ENCODE measurements at places on chromosomes 5 and 9. TPM values are rescaled to one million over a fixed set of nuclear protein-coding genes. Genes with fewer than 3 reads are reported as not detected.

The MACROH2A1 gene
- 151 TPM for total RNA-seq

The GRHPR gene
- 127 TPM for total RNA-seq

The TLX3 gene
- total RNA-seq: not detected

The CER1 gene
- not detected for total RNA-seq

The ADGRD2 gene
- total RNA-seq: not detected

The TAF9 gene
- total RNA-seq: 58.6 TPM

The SVEP1 gene
- total RNA-seq: 8.4 TPM

The SLC27A6 gene
- total RNA-seq: not detected

The ANKRD18B gene
- total RNA-seq: 3.9 TPM

The FOXD4L3 gene
- total RNA-seq: not detected

The SLC45A2 gene
- not detected for total RNA-seq

The LEAP2 gene
- 1.1 TPM for total RNA-seq

GRCh38 chr5:110784901-110785300 lies 46.1 kb downstream of the SLC25A46 start:
- no peak for DNase-seq

GRCh38 chr5:119072496-119072895 lies 1.6 kb downstream of the DMXL1 start:
- no peak for DNase-seq

DNA sequence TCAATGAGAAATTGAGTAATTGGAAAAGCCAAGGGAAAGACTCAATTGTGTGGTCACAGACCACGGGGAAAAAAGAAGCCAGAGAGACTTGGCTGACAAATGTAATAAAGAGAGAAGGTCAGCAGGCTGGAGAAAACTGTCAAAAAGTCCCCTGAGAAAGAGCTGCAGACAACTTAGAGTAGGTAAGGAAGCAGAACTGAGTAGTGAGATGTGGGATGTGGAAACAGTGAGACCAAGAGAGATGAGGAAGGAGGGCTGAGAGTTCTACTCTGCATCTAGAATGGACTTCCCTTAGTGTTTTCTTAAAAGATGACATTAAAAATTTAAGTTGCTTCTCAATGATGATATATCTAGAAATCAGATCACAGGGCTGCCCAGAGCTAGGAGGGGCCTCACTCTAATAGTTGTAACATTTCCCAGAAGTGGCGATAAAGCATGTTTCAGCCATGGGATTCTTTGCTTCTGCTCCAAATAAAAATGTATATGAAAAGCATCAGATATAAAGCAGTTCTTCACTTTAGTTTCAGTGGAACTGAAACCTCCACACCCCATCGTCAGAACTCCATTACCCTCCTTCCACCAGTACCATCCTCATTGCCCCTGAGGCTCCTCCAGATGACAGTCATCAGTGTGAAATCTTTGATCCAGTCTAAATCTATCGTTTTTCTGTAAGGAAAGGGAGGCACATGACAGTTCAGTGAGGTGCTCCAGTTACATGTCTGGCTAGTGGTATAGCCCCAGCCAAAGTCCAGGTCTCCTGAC lies 80.6 kb downstream of the SPEF2 start:
- no peak for DNase-seq

DNA sequence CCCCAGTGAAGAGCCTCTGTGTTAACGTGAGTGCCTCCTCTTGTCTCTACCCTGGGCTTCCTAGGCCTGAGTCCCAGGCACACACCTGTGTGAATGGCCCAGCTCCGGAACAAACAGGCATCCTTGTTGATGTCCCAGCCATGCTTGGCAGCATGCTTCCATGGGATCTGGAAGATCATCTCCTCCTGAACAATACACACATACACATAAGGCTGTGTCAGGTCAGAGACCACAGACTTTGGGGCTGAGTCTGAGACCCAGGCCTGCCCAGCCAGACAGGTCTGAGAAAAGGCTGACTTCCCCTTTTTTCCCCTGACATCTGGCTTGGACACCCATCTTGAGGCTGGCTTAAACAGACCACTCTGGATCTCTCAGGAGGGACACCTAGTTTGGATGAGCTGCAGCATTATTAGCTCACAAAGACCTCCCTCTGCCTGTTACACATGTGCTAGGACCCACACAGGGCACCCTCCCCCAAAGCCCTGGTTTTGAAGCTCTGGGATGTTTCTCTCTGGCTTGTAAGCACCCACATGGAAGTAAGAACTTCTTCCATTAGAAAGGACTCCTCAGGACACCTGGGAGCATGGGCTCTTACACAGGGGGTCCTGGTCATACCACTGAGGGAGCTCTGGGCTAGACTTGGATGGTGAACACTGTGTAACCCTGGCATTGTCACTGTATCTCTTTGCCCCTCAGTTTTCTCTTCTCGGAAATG lies 2.6 kb downstream of the IRF1 start:
- DNase-seq: peak; percentile 1

GRCh38 chr9:136403915-136404800 lies 4.2 kb upstream of the SNAPC4 start:
- no peak for DNase-seq

DNA sequence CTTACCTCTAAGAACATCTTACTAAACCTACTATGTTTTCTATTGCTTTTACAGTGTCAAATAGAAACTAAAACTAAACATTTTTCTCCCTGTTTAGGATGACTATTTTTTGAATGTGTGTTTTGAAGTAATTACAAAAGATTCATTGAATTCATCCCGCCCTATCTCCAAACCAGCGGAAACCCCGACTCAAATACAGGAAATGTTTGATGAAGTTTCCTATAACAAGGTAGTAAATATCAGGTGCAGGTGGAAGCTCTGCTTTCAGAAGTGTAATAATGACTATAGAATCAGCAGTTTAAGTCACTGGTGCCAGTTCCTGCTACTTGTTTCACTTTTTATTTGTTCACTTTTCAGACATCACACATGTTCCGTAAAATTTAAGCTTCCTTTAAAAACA lies 20.0 kb downstream of the ERAP2 start:
- DNase-seq: no peak

DNA sequence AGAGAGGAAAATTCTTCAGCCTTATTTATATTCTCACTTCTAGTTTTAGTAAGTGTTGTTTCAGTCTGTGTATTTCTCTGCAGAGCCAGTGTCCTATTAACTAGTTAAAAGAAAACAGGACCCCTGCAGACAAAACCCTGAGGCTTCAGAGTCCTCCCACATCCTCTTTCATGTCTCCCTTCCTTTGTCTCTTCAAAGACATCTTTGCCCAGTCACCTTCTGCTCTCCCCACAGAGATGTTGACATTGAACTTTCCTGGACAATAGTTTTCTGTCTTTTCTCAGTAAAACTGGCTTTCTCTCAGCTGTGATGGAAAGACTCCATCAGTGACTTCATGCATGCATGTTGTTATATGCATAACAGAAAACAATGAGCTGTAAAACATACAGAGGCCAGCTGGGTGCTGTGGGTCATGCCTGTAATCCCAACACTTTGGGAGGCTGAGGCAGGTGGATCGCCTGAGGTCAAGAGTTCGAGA lies 20.2 kb downstream of the GRAMD2B start:
- no peak for DNase-seq

DNA sequence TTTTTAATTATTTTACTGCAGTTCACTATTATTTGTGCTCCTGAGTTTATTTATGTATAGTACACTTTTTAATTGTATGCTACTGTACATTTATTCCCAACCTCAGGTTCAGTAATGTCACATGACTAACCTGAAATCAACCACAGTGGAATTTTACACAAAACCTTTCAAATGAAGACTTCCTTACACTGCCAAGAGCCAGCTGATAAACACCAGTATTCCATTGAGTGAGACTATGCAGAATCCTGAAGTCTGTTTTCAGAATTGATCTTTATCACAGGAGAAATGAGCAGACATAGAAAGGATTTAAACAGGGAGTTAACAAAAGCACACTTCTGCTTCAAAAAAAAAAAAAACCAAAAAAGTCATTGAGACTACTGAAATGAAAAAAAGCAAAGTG lies 219.5 kb downstream of the PRR16 start:
- no peak for DNase-seq

GRCh38 chr5:124162767-124163532 lies 583.5 kb downstream of the ZNF608 start:
- DNase-seq: no peak

DNA sequence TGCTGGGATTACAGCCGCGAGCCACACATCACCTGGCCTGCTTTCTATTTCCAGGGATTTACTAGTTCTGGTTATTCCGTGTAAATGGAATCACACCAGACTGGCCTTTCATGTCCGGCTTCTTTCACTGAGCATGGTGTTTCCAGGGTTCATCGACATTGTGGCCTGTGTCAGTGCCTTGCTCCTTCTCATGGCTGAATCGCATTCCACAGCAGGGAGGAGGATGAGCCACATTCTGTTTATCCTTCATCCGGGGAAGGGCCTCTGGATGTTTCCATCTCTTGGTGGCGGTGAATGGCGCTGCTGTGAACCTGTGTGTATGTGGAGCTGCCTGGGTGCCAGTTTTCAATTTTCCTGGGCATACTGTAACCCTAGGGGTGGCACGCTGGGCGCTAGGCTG lies 58.7 kb upstream of the RNU6ATAC start:
- DNase-seq: no peak

- no peak for DNase-seq
Observed at GRCh38 chr9:129863059-129863690, 27.9 kb downstream of the USP20 start.

DNA sequence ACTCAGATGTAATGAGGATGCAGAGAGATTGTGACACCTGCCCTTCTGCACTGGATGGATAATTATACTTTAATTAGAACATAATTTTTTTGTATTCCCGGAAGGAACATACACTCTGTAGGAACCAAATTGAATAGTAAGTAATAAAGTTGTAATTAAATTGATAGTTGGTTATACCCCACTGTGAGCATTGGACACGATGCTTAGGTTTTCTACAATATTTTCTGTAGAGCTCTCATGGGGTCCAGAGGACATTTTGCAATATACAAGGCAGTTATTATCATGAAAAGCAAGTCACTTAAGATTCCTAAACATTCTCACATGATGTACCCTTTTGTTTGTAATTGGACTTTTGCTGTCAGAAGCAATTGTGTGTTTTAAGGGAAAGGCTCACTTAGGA lies 63.4 kb downstream of the DIRAS2 start:
- DNase-seq: no peak

DNA sequence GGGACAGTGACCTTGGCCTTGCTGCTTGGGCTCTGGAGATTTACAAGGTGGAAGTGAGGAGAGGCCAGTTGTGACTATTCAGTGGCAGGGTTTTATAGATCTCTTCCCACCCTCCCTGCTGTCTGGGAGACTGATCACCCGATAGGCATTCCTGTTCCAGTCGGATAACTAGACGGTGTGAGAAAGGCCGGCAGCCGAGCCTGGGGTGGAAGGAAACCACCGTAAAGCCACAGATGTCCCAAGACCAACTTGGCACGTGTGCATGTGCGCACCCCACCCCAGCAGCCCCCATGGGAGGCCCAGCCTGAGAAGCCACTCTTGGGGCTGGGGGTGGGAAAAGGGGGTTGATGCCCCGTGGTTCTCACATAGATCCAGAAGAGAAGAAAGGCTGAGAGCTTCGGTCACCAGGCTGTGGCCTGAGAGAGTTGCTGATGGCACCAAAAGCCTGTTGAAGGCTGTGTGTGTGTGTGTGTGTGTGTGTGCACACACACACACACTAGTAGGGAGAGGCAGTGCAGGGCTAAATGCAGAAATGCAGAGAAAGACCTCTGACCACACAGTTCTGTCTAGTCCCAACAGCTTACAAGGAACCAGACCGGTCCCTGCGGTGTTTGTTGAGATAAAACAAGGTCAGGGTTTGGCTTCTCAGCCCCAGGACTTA lies 225.8 kb downstream of the FANCC start:
- peak; percentile 25 for DNase-seq

DNA sequence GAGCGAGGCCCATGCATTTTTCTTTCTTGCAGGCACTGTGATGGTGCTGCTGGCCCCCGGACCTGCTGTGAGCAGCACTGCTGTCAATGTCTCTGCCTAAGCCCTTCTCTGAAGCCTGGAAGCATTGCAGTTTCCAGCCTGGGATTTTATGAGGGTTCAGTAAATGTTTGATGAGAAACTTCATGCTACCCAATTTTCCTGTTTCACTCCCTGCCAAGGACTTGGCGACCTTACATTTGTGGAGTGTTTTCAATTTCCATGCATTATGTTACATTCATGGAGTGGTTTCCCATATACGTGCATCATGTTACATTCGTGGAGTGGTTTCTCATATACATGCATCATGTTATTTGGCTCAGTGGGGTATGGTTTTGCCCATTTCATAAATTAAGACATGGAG lies 90.7 kb upstream of the PTCH1 start:
- DNase-seq: no peak

DNA sequence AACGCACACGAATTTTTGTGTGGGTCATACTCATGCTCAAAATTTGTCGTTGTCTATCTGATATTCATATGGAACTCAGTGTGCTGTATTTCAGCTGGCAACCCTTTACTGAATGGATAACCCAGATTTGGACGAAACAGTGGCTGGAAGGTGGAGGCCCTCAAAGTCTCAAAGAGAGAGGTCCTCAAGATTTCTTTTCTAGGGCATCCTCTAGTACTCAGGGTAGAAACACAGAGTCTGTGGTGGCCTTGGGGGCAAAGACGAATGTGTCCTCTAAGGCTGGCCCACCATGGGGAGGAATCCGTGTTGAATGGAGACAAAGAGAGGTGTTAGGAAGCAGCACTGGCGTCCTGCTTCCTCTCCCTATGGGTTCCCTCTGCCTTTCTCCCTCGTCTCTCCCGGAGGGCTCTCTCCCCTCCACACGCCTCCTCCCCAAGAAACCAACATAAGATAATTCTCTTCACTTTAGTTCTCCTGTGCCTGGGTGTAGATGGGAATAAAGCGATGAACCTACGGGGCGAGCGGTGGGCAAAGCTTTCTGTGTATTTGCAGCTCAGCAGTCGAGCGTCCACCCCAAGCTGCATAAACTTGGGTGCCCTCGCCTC lies 333.7 kb downstream of the CWC27 start:
- no peak for DNase-seq

GRCh38 chr5:39876146-39876545 lies 451.4 kb upstream of the DAB2 start:
- DNase-seq: no peak

GRCh38 chr5:13510616-13511015 lies 433.9 kb downstream of the DNAH5 start:
- no peak for DNase-seq

GRCh38 chr5:152113401-152113800 lies 188.8 kb upstream of the GLRA1 start:
- DNase-seq: no peak

- no peak for DNase-seq
Observed at GRCh38 chr9:124078641-124079040, 67.1 kb downstream of the LHX2 start.

Measured in gastrocnemius medialis (tissue), 4 donors.